GM23338 (cell line): ENCODE measurements at places on chromosomes 2 and 18. TPM values are rescaled to one million over a fixed set of nuclear protein-coding genes. Genes with fewer than 3 reads are reported as not detected.

DNA sequence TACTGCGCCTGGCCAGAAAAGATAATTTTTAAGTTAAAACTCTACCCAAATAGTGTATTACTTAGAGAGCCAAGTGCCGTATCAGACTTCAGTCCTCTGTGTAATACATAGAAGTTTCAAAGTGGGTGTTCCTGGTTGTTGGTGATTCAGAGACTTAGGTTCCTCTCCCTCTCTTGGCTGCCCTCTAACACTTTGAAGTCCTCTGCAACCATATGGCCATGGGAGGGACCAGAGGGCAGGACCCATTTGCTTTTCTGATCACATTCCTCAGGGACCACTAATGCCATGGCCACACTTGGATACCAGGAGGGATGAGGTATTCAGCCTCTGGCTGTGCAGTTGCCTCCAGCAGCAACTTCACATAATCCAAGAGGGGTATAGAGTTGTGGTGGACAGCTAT is 131.5 kb downstream of the CAPN13 start:
- H3K36me3 ChIP-seq = no peaks in the 10 kb centered on the region
- H3K4me3 ChIP-seq = no peak overlapping the region
- DNase-seq = no peak
- H3K27me3 ChIP-seq = no peaks in the 10 kb centered on the region
- no peaks in the 10 kb centered on the region for H3K4me1 ChIP-seq

DNA sequence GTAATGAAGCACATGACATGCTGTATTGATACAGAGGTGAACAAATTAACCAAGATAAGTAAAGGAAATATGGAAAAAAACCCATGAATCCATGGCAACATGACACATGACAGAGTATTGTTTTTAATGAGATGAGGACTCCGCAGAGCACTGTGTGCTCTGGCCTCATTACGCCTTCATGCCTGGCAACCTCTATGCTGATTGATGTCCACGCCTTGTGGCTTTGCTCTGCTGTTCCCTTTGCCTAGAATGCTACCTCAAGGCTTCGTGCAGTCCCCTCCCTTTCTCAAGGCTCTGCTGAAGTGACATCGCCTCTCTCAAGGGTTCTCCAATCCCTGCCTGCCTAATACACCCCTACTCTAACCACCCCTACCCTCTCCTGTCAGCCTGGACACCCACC is 8.4 kb downstream of the SIGLEC15 start:
- DNase-seq = no peak
- H3K4me3 ChIP-seq = no peak overlapping the region
- peaks cover 24% of the 10 kb centered on the region for H3K27me3 ChIP-seq
- no peak overlapping the region for H3K27ac ChIP-seq

DNA sequence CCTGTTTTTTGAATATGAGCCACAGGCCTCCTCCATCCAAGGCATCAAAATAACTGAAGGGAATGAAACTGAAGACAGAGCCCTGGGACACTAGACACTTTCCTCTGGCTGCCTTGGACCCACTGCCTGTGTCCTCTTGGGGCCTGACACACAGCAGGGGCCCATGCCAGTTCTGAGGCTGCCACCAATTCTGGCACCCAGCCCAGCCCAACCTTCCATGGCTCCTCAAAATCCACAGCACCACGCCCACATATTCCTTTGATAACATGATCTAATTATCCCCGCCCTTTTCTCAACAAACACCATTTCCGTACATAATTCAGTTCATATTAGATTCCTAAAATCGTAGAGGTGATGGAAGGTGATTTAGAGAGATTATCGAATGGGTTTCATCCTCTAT is 64.2 kb downstream of the EMX1 start:
- DNase-seq = no peak
- H3K36me3 ChIP-seq = no peaks in the 10 kb centered on the region

DNA sequence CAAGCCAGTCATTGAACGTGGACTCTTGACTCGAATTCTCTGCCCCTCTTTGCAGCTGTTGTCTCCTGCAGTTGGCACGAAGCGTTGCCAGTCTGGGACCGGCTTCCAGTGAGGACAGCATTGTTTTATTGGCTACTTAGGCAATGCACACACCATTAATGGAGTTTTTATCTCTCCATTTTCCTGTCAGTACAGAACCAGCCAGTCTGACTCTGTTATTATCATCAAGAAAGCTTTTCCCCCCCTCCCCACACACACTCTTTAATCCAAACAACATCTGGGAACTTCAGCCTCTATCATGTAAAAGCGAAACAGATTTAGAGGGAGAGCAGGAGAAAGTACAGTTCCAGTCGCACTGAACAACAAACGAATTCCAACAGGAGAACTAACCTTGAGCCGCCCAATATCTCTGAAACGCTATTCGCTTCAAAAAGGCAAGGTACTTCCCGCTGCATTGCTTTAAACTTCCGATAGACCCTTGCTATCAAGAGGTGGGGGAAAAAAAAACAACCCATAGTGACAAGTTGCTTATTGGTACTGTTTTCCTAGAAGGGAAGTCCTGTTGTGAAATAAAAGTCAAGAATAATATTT is 38.2 kb downstream of the ACVR1 start:
- peaks cover 64% of the 10 kb centered on the region for H3K4me1 ChIP-seq
- DNase-seq = no peak

DNA sequence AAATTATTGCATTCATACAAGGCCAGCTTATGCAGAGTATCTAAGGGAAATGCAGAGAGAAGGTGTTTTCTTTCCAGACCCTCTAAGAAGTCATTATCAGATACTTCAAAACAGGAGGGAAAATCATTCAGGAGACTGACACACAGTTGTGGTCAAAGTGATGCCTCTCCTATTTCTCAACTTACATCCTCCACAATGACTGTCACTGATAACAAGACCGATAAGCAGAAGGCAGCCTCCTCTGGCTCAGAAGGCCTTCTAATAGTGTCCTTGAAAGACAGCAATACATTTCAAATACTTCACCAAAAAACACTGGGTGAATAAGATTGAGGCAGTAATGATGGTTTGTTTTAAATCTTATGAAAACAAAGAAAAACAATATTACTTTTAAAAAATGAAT is 199.7 kb downstream of the PIEZO2 start:
- no peak overlapping the region for H3K27ac ChIP-seq
- DNase-seq = no peak
- H3K4me1 ChIP-seq = peaks cover 2% of the 10 kb centered on the region; the same call in 1 of the 2 replicates
- H3K27me3 ChIP-seq = no peaks in the 10 kb centered on the region
- peaks cover 12% of the 10 kb centered on the region; the same call in 1 of the 2 replicates for H3K36me3 ChIP-seq

GRCh38 chr2:174945601-174946260 is 59.5 kb downstream of the CHN1 start:
- no peaks in the 10 kb centered on the region for H3K4me1 ChIP-seq
- H3K27ac ChIP-seq = no peak overlapping the region
- H3K4me3 ChIP-seq = no peak overlapping the region
- no peak for DNase-seq
- H3K36me3 ChIP-seq = no peaks in the 10 kb centered on the region

GRCh38 chr18:79898952-79899608 is 52.4 kb downstream of the SLC66A2 start:
- no peaks in the 10 kb centered on the region for H3K27me3 ChIP-seq
- no peaks in the 10 kb centered on the region for H3K4me1 ChIP-seq
- H3K27ac ChIP-seq = no peak overlapping the region
- H3K36me3 ChIP-seq = no peaks in the 10 kb centered on the region
- no peak overlapping the region for H3K4me3 ChIP-seq
- DNase-seq = no peak

- H3K36me3 ChIP-seq = no peaks in the 10 kb centered on the region
- peaks cover 4% of the 10 kb centered on the region for H3K4me1 ChIP-seq
- DNase-seq = peak; percentile 83
- H3K27ac ChIP-seq = no peak overlapping the region
- no peak overlapping the region for H3K4me3 ChIP-seq
- H3K27me3 ChIP-seq = no peaks in the 10 kb centered on the region
Measured at GRCh38 chr2:237438080-237438940, 24.3 kb upstream of the COL6A3 start.

DNA sequence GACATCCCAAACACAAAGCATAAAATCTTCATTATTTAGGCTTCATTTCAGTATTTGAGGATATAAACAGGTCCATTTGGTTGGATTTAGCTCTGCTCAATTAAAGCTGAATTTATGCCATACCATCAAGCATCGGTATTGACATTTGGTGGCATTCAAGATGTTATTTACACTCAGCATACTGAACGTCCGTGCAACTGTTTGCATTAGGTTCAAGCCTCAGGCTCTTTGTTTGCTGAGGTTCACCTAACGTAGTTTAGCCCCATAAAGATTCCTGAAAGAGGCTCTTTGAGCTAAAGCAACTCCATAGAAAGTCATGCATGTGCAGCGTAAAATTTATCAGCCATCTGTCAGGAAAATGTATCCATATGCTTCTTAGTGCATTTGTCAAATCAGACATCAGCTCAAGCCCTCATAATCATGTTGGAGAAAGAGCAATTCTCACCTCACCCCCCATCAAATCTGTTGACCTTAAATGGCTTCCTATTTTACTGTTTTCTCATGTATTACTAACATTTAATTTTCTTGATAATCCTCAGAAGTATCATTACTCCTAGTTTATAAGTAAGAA is 366.9 kb downstream of the EPHA4 start:
- H3K27ac ChIP-seq = no peak overlapping the region
- H3K36me3 ChIP-seq = no peaks in the 10 kb centered on the region
- DNase-seq = no peak
- H3K4me3 ChIP-seq = no peak overlapping the region

DNA sequence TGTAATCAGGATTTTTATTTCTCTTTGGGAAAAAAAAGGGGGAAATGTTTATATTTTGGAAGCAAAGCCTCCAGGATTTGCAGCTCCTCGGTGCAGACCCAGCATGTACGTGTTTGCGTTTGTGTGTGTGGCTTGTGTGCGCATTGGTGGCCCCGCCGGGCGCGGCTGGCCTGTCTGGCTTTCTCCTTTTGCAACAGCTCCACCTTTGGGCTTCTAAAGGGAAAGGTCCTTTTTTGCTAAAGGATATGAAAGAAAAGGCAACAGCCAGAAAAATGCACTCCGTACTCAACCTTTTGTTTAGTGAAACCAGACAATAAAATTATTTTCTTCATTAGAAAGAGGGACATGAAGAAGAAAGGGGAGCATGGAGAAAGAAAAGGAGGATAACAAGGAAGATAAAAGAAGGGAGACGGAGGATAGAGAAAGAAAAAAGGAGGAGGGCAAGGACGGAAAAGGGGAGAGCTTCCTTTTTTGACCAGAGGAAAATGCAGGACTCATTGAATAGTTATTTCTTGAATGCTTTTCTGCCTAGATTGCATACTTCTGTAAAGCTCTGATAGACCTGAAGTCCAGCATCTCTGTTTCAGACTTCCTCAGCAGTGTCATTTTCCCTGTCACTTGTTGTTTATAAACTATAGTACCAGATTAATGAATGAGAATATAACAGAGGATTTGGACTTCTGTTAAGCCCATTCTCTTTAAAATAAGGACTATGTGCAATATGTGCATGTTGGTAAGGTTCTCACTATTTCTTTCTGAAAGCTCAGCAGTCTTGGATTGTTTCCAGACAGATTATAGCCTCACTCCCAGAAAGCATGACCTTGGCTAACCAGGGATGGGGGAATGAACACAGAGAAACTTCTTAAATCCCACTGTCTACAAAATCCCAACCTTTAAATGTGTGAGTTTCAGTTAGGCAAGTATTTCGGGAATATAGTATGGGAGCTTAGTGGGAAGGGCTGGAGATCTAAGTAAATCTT is 563.1 kb upstream of the PIK3C3 start:
- no peaks in the 10 kb centered on the region for H3K36me3 ChIP-seq
- H3K27me3 ChIP-seq = no peaks in the 10 kb centered on the region
- H3K4me1 ChIP-seq = peaks cover 14% of the 10 kb centered on the region
- peak; percentile 91 for DNase-seq
- no peak overlapping the region for H3K4me3 ChIP-seq
- H3K27ac ChIP-seq = no peak overlapping the region

- no peak overlapping the region for H3K27ac ChIP-seq
- no peaks in the 10 kb centered on the region for H3K36me3 ChIP-seq
- no peaks in the 10 kb centered on the region for H3K4me1 ChIP-seq
- no peak for DNase-seq
- H3K27me3 ChIP-seq = no peaks in the 10 kb centered on the region
Measured at GRCh38 chr18:12119358-12119757, 25.7 kb downstream of the ANKRD62 start.

- H3K4me1 ChIP-seq = no peaks in the 10 kb centered on the region; the same call in 1 of the 2 replicates
- no peak for DNase-seq
- H3K27me3 ChIP-seq = no peaks in the 10 kb centered on the region
- no peak overlapping the region for H3K4me3 ChIP-seq
- H3K27ac ChIP-seq = no peak overlapping the region
- no peaks in the 10 kb centered on the region for H3K36me3 ChIP-seq
Measured at GRCh38 chr18:378079-378478, 110.2 kb upstream of the THOC1 start.

DNA sequence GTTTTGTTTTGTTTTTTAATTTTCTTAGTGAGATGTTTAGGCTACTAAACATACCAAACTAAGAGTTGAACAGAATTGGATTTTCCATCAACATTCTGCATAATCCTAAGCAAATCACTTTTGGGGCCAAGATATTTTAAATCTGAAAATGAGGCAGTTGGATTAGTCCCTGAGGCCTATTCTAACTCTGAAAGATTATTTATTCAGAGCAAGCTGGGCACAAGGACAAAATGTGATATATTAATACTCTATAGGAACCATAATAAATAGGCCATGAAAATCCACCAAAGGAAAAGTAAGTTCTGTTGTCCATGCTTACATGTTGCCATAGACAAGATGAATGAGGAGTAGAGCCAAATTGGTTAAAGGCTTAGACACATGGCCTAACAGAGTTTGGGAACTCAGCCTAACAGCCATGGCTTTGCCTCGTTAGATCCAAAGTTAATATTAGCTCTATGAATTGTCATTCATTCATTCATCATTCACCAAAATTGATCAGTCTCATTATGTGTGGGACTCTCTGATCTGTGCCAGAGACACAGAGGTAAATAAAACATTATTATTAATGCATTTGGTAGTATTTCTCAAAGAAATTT is 183.5 kb downstream of the SCG2 start:
- H3K4me3 ChIP-seq = no peak overlapping the region
- H3K36me3 ChIP-seq = no peaks in the 10 kb centered on the region
- no peak for DNase-seq
- H3K27ac ChIP-seq = no peak overlapping the region
- no peaks in the 10 kb centered on the region for H3K4me1 ChIP-seq
- no peaks in the 10 kb centered on the region for H3K27me3 ChIP-seq

- no peak overlapping the region for H3K4me3 ChIP-seq
- H3K27ac ChIP-seq = no peak overlapping the region
- no peaks in the 10 kb centered on the region for H3K27me3 ChIP-seq
- H3K4me1 ChIP-seq = peaks cover 7% of the 10 kb centered on the region; the same call in 1 of the 2 replicates
Measured at GRCh38 chr2:165870346-165870745, 76.3 kb upstream of the GALNT3 start.

- H3K27me3 ChIP-seq = no peaks in the 10 kb centered on the region
- peaks cover 4% of the 10 kb centered on the region for H3K4me1 ChIP-seq
- H3K4me3 ChIP-seq = no peak overlapping the region
- DNase-seq = no peak
- H3K36me3 ChIP-seq = no peaks in the 10 kb centered on the region
Measured at GRCh38 chr2:43776324-43776723, 2.5 kb downstream of the DYNC2LI1 start.

GRCh38 chr18:26301681-26302080 is 75.4 kb downstream of the TAF4B start:
- no peak overlapping the region for H3K27ac ChIP-seq
- peaks cover 13% of the 10 kb centered on the region; the same call in 1 of the 2 replicates for H3K4me1 ChIP-seq
- H3K27me3 ChIP-seq = no peaks in the 10 kb centered on the region
- H3K36me3 ChIP-seq = no peaks in the 10 kb centered on the region
- H3K4me3 ChIP-seq = no peak overlapping the region
- no peak for DNase-seq

The LCT gene
- total RNA-seq = not detected in 2 replicates

The DCDC2C gene
- total RNA-seq = not detected in 2 replicates

The IHH gene
- not detected in 2 replicates for total RNA-seq

The VAMP8 gene
- 16.3 and 17.4 TPM in 2 replicates for total RNA-seq

The TBR1 gene
- not detected in 2 replicates for total RNA-seq

The GORASP2 gene
- 45.2 and 45.9 TPM in 2 replicates for total RNA-seq

The C1GALT1C1L gene
- 0.17 TPM in 1 of 2 replicates, not detected in the other for total RNA-seq

The IFIH1 gene
- total RNA-seq = 2.5 and 3.0 TPM in 2 replicates

The POMC gene
- total RNA-seq = 7.8 and 12.3 TPM in 2 replicates

The KCNG2 gene
- 0.52 TPM in 1 of 2 replicates, not detected in the other for total RNA-seq
